ENCODE measurements at places on chromosomes 1 and 21. TPM values are rescaled to one million over a fixed set of nuclear protein-coding genes. Genes with fewer than 3 reads are reported as not detected.

OXCT2 gene
- 0.58 TPM for total RNA-seq

- no peak for DNase-seq
Measured at GRCh38 chr1:206939131-206939530, 7.1 kb downstream of the PIGR start.

SYT14 gene
- total RNA-seq, result 14.0 TPM

- peak; percentile 28 for DNase-seq
Measured at GRCh38 chr1:209607102-209607794, 23.7 kb downstream of the CAMK1G start.

DNA sequence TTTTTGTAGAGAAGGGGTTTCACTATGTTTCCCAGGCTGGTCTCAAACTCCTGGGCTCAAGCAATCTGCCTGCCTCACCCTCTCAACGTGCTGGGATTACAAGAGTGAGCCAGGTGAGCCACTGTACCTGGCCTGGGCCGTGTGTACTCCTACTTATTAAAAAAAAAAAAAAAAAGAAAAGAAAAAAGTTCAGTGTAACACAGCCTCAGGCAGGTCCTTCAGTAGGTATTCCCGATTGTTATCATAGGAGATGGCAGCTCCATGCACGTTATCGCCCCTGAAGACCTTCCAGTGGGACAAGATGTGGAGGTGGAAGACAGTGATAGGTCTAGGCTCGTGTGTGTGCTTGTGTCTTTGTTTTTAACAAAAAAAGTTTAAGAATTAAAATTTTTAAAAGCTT lies 3.3 kb downstream of the ECHDC2 start:
- no peak for DNase-seq

- DNase-seq, result no peak
Measured at GRCh38 chr1:46749404-46749803, 30.5 kb upstream of the EFCAB14 start.

OR2L13 gene
- not detected for total RNA-seq
